ENCODE measurements at places on chromosomes 5 and 9.

- no peak for DNase-seq
Measured at GRCh38 chr5:103218164-103218563, 40.4 kb upstream of the MACIR start.

- DNase-seq: no peak
Measured at GRCh38 chr5:55820488-55820887, 30.7 kb upstream of the IL31RA start.

GRCh38 chr5:62886603-62887315, 308.1 kb downstream of the LRRC70 start:
- DNase-seq: no peak

DNA sequence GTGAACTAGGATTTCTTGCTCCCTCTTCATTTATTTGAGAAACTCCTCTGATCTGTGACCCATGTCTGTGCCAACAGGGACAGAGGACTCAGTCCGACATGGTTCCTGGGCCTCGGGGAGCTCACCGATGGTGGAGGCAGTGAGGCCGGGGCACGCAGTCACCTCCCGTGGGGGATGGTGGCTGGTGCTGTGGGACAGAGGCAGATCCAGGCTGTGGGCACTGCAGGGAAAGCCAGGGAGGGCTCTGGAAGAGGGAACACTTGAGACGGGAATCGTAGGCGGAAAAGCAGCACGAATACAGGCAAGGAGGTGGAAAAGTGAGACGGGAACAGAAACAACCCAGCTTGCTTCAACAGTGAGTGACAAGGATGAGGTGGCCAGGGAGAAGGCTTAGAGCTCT, 127.8 kb downstream of the GABBR2 start:
- no peak for DNase-seq

GRCh38 chr5:180331647-180331950, 21.5 kb downstream of the GFPT2 start:
- DNase-seq: no peak

DNA sequence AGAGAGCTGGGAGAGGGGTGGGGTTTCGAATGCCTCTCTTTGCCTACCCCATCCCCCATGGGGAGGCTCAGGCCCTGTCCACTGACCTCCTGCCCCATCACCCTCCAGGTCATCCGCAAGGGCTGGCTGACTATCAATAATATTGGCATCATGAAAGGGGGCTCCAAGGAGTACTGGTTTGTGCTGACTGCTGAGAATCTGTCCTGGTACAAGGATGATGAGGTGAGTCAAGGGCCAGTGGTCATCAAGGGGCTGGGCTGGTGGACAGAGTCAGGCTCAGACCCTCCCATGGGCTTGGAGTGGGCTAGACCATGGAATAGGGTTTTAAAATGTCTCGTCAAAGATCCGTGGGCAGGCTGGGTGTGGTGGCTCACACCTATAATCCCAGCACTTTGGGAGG, 33.7 kb downstream of the GOLGA2 start:
- DNase-seq: no peak

DNA sequence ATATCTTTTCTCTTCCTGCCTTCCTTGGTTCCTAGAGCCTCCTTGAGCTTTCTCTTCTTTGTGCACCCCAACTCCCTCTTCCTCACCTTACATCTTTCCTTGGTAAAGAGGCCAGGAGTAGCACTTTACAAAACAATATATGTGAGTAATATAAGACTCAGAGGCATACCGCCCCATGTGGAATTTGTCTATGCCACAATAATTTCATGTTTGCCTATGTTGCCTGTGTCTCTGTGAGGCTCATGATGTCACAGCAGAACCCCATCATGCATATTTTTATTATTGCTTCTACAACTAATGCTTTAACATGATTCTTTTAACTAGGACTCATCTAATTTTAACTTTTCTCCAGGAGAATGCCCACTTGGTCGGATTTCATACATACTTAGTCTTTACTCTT, 15.0 kb upstream of the LVRN start:
- DNase-seq: no peak

- no peak for DNase-seq
Measured at GRCh38 chr5:7330256-7330655, 65.7 kb upstream of the ADCY2 start.

GRCh38 chr9:1939926-1940368, 75.2 kb upstream of the SMARCA2 start:
- DNase-seq: peak; percentile 42

- no peak for DNase-seq
Measured at GRCh38 chr9:69223605-69224004, 49.5 kb downstream of the TJP2 start.

GRCh38 chr5:75461679-75462078, 49.8 kb downstream of the CERT1 start:
- no peak for DNase-seq

GRCh38 chr9:4832786-4833579, 40.2 kb downstream of the RCL1 start:
- no peak for DNase-seq

DNA sequence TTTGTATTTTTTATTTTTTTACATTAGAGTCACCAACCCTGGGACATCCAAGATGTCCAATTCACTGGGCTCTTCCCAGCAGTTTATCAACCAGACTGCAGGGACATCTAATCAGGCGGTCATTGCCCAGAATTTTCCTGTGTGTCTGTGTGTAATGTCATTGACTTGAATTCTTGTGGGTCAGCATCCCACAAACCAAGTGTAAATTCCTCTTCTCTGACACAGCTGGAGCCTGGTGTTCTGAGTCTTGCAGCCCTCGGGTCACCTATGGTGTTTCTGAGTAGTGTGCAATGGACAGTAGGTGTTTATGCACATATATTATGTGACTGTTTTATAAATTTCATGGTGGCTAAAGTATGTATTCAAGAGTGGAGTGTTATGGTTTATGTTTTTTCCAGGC, 815.7 kb downstream of the SEMA5A start:
- DNase-seq: no peak

DNA sequence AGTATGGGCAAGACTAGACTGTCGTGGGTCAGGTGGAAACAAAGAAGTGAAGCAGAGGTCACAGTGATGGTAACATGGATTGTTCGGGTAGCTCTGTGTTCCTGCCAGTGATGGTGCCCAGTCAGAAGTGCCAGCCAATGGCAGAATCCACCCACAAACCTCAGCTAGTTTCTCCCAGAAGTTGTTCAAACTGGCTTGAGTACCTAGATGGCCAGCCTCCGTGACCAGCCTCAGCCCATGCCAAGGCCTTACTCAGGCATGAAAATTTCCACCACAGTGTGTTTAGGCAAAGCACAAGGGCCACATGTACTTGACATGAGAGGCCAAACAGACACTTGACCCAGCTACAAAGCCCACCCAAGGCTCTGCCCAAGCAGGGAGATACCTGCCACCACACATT, 19.4 kb upstream of the BTNL9 start:
- DNase-seq: no peak

DNA sequence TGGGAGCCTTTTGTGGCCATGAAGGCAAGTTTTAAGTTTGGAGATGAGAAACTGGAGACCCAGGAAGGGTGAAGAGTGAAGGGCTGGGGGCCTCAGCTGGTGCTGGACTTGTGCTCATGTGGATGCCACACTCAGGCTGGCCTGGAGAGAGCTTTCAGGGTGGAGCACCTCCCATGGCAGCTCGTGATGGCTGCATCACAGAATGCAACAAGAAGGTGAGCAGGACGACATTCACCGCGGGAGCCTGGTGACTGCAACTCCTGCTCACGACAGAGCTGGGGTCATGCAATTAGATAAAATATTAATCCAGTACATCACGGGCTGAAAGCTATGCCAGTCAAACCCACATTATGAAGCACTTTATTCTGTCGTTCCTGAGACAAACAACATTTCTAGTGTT, 59.7 kb downstream of the SEMA4D start:
- no peak for DNase-seq

DNA sequence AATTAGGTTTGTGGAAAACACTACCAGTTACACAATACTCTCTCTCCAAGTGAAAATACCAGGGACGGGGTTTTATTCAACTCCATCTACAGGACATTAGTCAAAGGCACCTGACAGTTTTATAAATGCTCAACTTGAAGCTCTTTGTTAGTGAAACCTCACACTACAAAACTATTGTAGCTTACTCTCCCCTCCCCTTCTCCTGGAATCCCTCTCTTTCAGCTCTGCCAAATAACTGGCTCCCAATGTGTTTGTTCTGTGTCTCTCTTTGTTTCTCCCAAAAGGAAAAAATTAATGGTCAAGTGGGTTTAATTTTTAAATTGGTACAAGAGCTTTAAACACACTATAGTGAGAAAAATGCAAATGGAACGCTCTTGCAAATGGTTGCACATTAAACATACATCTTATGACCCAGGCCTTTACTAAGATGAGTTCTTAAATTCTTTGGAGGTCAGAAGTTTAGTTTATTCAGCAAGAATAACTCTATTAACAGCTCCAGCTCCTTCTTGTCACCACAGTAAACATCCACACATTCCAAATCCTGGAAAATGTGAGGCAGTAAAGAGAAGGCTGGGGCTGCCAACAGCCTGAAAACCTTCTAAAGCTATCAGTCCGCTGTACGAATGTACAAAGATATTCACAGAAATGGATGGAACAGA, 48.4 kb downstream of the ZNF608 start:
- DNase-seq: no peak

DNA sequence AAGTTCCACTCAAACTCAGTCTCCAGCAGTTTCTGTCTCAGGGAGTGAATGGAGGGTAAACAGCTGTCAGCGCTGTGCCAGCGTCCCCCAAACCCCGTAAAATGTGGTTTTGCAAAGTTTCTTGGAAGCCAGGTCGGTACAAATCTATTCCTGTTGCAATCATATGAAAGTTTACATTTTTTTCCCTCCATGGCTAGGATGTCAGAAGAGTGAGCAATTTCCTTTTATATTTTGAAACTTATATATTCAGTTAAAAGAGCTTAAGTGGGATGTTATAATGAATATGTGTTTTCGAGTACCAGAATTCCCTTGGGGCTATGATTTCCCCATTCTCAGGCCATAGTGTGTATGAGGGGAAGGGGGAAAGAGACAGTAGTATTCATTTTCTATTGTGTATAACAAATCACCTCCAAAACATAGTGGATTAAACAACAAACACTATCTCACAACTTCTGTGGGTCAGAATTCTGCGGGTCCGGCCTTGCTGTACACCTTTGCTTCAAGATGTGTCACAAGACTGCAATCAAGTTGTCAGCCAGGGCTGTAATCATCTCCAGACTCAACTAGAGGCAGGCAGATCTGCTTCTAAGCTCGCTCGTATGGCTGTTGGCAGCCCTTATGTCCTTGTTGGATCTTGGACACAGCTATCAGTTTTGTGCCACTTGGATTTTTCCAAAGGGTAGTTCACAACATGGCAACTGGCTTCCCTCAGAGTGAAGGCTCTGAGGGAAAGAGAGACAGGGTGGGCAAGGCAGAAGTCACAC, 107.4 kb downstream of the SNX18 start:
- no peak for DNase-seq

GRCh38 chr9:106878934-106879333, 16.0 kb downstream of the ZNF462 start:
- DNase-seq: no peak

DNA sequence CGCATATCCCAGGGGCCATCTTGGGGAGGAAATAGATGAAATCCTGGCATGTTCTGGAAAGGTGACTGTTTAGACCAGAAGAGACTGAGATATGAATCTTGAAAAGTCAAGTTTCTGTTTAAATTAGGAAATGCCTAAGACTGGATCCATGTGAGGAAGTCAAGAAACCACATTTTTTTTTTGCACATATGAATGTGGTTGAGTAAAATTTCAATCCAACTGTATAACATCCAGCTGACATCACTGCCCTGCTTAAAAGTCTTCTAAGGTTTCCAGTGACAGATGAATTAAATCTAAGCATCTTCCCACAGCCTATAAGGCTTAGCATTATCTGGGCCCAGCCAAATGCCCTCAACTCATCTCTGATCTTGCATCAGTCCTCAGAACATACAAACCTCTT, 47.7 kb upstream of the TCERG1 start:
- DNase-seq: no peak

DNA sequence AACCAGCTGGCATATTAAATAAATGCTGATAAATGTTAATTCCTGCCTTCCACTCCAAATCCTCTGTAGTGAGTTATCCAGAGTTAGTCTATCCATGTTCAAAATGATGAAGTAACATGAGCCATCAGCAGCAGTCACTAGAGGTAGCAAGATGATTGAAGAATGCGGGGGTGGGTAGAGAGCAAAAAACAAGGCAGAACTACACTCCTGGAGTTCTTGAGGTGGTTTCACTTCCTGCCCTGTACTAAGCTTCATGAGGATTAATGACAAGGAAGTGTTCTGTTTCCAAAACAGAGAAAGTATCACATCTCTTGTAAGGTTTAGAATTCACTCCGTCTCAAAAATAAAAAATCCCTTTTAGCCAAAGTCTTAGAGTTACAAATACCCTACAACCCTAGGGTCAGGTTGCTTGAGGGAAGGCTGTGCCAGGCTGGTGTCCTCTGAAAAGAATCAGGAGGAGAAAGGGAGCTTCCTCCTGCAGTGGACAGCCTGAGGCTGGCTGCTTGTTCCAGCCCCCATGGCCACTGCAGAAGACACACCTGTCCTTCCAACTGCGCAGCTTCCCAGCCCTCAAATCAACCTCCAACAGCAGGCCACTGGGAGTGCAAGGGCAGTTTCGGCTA, 180.2 kb downstream of the DENND1A start:
- peak; percentile 2 for DNase-seq

GRCh38 chr9:121455527-121456239, 44.0 kb downstream of the GGTA1 start:
- peak; percentile 6 for DNase-seq

- no peak for DNase-seq
Measured at GRCh38 chr9:93260263-93261066, 76.5 kb downstream of the WNK2 start.

DNA sequence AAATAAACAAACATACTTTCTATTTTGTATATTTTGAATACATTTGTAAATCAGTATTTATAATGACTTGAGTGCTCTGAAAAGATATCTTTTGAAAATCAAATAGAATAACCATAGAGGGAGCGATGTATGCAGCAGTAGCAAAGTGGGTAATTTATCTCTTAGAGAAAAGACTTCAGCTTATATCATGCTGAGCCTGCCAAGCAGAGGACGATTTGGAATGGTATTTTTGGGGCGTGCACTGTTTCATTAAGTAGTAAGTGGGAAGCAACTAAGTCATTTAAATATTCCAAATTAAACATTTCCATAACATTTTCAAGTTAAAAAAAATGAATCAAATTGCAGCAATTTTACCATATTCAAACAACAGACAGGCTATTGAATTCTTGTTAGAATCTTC, 147.6 kb downstream of the CDH10 start:
- DNase-seq: no peak

GRCh38 chr9:83505282-83505681, 32.9 kb downstream of the FRMD3 start:
- DNase-seq: no peak

DNA sequence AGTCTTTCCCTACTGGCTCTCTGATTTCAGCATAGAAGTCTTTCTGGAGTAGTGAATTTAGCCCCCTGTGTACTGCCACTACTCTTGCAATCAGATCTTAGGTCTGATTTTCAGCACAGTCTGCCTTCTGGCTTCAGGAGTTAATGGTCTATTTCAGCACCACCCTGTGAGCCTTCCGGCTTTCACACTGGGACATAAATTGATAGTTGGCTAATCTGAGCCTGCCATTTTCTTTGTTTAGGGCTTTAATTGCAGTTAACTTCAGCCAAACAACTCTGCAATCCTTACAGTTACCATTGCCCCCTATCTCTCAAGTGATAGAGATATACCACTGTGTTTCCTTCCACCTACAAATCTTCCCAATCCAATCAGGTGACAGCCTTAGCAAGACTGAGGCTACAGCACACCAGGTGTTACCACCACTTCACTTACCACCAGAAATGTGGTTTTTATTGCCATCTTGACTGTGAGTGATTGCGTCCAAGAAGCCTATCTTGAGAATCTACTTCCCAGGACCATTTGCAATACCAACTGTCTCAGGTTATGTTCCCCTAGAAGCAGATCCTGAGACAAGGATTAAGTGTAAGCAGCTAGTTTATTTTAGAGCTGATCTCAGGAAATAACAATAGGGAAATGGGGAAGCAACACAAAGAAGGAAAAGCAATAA, 51.9 kb upstream of the NEK6 start:
- DNase-seq: no peak
